ENCODE measurements at places on chromosomes 6 and 20. TPM values are rescaled to one million over a fixed set of nuclear protein-coding genes. Genes with fewer than 3 reads are reported as not detected.

LYRM4 gene
- total RNA-seq: 18.5 TPM

- H3K36me3 ChIP-seq: no peaks in the 10 kb centered on the region
- H3K27me3 ChIP-seq: no peaks in the 10 kb centered on the region
- H3K4me1 ChIP-seq: no peaks in the 10 kb centered on the region
These were observed 751.4 kb upstream of the DEFB115 start for GRCh38 chr20:30506100-30506499.

DNA sequence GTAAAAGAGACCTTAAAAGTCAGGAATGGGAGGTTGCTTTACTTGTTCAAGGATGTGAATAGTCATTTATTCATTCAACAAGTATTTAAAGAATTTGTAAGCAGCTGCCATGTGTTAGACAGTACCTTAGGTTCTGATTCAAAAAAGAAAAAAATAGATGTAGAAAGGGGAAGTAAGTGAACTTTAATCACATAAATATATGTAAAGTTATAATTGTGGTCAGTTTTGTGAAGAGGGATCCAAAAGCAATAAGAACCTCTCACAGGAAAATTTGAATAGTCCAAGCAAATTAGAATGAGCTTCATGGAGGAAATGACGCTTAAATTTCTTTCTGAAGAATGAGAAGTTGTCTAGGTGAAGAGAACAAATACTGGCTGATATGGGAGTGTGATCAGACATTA, 596.1 kb upstream of the CITED2 start:
- no peak for DNase-seq
- H3K27me3 ChIP-seq: no peaks in the 10 kb centered on the region
- H3K4me1 ChIP-seq: peaks cover 8% of the 10 kb centered on the region
- H3K4me3 ChIP-seq: no peak overlapping the region
- no peaks in the 10 kb centered on the region for H3K36me3 ChIP-seq

GRCh38 chr6:117829594-117830319, 77.3 kb upstream of the SLC35F1 start:
- no peak for DNase-seq
- H3K27ac ChIP-seq: no peak overlapping the region
- H3K36me3 ChIP-seq: no peaks in the 10 kb centered on the region
- no peak overlapping the region for H3K4me3 ChIP-seq
- H3K27me3 ChIP-seq: no peaks in the 10 kb centered on the region

GRCh38 chr6:107767637-107768036, 56.5 kb downstream of the SCML4 start:
- no peaks in the 10 kb centered on the region for H3K36me3 ChIP-seq
- no peak overlapping the region for H3K4me3 ChIP-seq
- H3K4me1 ChIP-seq: no peaks in the 10 kb centered on the region
- DNase-seq: no peak
- no peak overlapping the region for H3K27ac ChIP-seq

DNA sequence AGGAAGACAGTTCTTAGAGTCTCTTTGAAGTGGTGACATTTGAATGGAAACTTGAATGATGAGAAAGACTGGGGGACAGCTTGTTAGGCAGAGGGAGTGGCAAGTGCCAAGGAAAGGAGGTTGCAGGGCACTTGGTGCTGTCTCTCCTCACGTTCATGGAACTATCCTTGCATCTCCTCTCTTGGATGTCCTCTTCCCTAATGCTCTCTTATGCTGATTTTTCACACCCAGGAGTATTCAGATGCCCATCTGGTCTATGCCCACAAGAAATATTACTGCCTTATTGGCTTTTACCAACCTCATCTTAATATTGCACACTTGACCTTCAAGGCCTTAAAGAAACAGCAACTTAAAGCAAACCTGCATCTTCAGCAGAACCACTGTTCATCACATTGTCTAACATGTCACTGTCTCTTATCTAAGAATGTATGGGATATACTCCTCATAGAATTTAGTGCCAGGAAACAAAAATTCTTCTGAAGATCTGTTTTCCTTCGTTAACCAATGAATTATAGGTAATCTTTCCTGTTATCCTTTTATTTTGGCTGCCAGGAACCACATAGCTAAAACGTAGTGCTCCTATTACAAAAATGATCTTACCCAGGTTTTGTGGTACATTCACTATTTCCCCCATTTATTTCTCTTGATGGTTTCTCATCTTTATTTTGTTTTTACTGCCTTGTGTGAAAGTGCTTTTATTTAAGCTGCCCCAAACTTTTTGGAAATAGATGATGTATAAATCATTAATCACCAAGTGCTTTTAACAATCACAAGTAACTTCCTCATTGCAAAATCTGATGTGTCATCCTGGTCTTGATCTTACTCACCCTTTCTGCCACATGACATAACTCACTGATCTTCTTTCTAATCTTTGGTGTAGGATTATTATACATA, 12.8 kb downstream of the RGS17 start:
- H3K36me3 ChIP-seq: no peaks in the 10 kb centered on the region
- no peak for DNase-seq
- no peaks in the 10 kb centered on the region for H3K27me3 ChIP-seq
- peaks cover 10% of the 10 kb centered on the region for H3K4me1 ChIP-seq
- no peak overlapping the region for H3K4me3 ChIP-seq

GRCh38 chr6:8157839-8158238, 55.5 kb upstream of the EEF1E1 start:
- H3K4me1 ChIP-seq: no peaks in the 10 kb centered on the region
- H3K36me3 ChIP-seq: no peaks in the 10 kb centered on the region
- H3K27ac ChIP-seq: no peak overlapping the region
- no peak for DNase-seq

GRCh38 chr6:11393713-11394627, 143.6 kb upstream of the TMEM170B start:
- DNase-seq: no peak
- H3K4me1 ChIP-seq: peaks cover 7% of the 10 kb centered on the region
- H3K27me3 ChIP-seq: no peaks in the 10 kb centered on the region
- H3K27ac ChIP-seq: no peak overlapping the region

GRCh38 chr6:159522877-159523547, 170.0 kb downstream of the SOD2 start:
- H3K36me3 ChIP-seq: no peaks in the 10 kb centered on the region
- H3K27ac ChIP-seq: no peak overlapping the region
- no peak for DNase-seq

ENPP3 gene
- total RNA-seq: not detected

DNA sequence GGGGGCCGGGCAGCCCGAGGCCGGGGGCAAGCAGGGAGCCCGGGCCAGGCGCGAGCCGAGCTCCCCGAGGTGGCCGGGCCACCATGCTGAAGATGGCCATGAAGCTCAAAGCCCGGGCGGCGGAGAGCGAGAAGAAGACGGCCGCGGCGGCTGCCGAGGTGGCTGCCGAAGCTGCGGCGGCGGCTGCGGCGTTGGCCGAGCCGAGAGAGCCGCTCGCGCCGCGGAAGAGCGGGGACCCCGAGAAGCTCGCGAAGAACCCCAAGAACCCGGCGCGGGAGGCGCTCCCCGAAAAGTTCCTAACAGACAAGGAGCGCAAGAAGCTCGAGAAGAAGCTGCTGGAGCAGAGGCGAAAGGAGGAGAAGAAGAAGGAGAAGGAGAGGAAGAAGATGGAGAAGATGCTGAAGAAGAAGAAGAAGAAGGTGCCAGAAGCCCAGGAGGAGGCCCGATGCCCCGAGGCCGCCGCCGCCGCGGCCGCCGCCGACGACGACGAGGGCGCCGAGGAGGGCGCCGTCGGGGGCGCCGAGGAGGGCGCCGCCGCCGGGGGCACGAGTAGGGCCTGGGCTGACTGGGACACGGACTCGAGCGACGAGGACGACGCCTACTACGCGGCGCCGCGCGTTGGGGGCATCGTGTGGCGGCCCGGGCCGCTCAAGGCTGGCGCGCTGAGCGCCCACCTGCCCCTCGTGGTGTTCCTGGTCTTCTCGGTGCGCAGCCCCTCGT, 37.4 kb downstream of the GNAS start:
- no peak for DNase-seq
- H3K27me3 ChIP-seq: no peaks in the 10 kb centered on the region
- H3K4me3 ChIP-seq: no peak overlapping the region
- H3K27ac ChIP-seq: peak overlapping the region; percentile 91

HAO1 gene
- not detected for total RNA-seq

GRCh38 chr20:38805958-38806854, 709 bp downstream of the PPP1R16B start:
- no peaks in the 10 kb centered on the region for H3K27me3 ChIP-seq

DNA sequence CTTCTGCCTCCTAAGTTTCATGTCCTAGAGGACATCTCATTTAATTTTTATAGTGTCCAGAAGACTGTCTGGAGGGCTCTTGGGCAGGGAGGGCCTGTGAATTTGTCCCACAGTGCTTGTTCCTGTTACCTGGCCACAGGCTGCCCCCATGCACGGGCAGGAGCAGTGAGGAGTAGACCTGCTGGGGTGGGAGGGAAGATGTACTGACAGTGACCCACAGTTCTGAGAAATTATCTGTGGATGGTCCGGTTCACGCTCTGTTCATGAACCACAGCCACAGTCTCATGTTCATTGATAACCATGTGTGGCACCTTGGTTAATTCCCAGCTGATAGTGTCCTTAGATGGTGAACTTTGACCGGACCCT, 18.8 kb upstream of the ZNF831 start:
- no peak overlapping the region for H3K4me3 ChIP-seq
- no peak for DNase-seq

DNA sequence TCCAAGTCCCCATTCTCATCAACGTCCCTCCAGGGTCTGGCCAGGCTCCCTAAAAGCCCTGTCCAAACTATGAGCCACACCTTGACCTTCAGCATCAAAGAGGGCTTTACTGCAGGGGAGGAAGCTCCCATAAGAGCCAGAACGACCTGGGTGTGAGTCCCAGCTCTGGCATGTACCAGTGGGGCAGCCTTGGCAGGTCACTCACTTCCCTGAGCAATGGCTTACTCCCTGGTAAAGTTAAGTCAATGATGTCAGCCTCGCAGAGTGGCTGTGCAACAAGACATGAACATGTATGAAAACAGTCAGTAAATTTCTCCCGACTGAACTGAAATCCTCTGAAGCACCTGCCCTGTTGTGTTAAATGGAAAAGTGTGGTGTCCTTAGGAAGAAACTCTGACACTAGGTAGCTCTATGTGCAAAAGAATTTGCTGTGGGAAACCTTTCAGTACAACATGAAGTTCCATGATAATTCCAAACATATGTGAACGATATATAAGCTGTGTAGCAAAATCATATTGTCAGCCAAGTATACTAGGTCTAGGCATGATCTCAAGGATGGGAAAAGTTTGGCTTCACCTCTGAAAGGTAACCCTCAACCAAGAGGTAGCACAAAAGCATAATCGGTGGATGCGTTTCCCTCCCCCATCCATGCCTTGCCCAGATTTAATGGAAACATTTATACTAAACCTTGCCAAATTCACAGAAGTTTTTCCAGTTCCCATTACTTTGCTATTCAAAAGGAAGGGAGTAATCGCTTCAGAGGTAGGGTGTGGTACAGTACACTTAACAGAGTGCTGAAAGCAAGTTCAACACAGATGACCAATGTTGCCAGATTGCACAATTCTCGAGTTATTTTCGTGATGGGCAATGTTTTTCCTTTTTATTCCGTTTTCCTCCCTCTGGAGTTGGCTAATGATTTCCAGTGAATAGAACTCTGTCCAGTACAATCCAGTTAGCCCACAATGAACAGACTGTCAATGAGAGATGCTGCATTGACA, 49.0 kb upstream of the RANBP9 start:
- no peak overlapping the region for H3K27ac ChIP-seq
- no peaks in the 10 kb centered on the region for H3K4me1 ChIP-seq
- no peak for DNase-seq

DNA sequence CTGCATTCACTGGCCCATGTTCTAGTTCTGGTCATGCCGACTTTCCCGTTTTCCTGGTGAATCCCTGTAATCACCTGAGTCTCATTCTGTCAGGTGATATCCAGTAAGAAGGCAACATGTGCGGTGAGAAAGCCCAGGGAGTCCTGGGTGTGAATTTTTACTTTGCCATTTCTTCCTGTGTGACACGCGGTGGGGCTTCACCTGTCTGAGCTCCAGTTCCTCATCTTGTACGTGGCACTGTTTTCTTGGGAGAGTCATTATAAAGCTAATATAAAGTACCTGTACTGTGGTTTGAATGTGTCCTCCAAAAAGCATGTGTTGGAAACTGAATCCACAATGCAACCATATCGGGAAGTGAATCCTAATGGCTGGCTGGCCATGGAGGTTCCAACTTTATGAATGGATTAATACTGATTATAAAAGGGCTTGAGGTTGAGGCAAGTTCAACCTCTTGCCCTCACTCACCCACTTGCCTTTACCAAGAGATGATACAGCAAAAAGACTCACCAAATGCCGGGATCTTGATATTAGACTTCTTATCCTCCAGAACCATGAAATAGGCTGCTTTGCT, 5.1 kb downstream of the HLA-E start:
- no peak for DNase-seq
- no peaks in the 10 kb centered on the region for H3K27me3 ChIP-seq
- H3K4me1 ChIP-seq: peaks cover 15% of the 10 kb centered on the region
- H3K36me3 ChIP-seq: peaks cover 4% of the 10 kb centered on the region
- H3K4me3 ChIP-seq: no peak overlapping the region

DNA sequence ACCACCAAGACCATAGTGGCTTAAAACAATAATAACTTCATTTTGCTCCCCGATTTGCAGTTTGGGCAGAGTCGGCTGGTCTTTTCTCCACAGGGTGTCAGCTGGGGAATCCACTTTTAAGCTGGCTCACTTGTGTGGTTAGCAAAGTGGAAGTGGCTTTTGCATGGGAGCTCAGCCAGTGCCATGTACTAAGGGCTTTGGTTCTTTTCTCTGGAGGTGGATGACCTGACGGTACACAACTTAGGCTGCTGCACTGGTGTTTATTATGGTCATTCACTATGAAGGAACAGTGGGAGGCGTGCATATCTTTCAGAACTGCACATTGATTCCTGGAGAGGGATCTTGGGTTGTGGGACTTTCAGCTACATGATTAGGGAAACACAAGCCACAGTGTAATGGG, 141.0 kb downstream of the OR2B2 start:
- no peaks in the 10 kb centered on the region for H3K27me3 ChIP-seq
- H3K4me1 ChIP-seq: peaks cover 8% of the 10 kb centered on the region
- H3K27ac ChIP-seq: no peak overlapping the region
- no peaks in the 10 kb centered on the region for H3K36me3 ChIP-seq
- no peak for DNase-seq

CLPSL2 gene
- total RNA-seq: not detected

- H3K27me3 ChIP-seq: no peaks in the 10 kb centered on the region
- H3K4me1 ChIP-seq: peaks cover 28% of the 10 kb centered on the region
- no peak overlapping the region for H3K4me3 ChIP-seq
- DNase-seq: no peak
- H3K36me3 ChIP-seq: peaks cover 3% of the 10 kb centered on the region
These were observed 9.7 kb downstream of the MDC1 start for GRCh38 chr6:30707281-30707850.

GRCh38 chr6:157982563-157983405, 1.1 kb downstream of the SYNJ2 start:
- H3K27ac ChIP-seq: peak overlapping the region; percentile 93
- no peaks in the 10 kb centered on the region for H3K36me3 ChIP-seq
- H3K27me3 ChIP-seq: no peaks in the 10 kb centered on the region
- H3K4me3 ChIP-seq: peak overlapping the region; percentile 79
- peak; percentile 46 for DNase-seq

MICB gene
- 0.78 TPM for total RNA-seq

GCNT2 gene
- 4.4 TPM for total RNA-seq

PRKN gene
- total RNA-seq: 8.2 TPM

- peak overlapping the region; percentile 23 for H3K27ac ChIP-seq
- H3K36me3 ChIP-seq: no peaks in the 10 kb centered on the region
- DNase-seq: peak; percentile 63
- no peak overlapping the region for H3K4me3 ChIP-seq
- peaks cover 75% of the 10 kb centered on the region for H3K4me1 ChIP-seq
- H3K27me3 ChIP-seq: no peaks in the 10 kb centered on the region
These were observed 41.1 kb downstream of the VEGFA start for GRCh38 chr6:43810965-43811732.
